Cardiac muscle cell (in vitro differentiated cells and primary cell): ENCODE measurements at places on chromosomes 7 and 10. TPM values are rescaled to one million over a fixed set of nuclear protein-coding genes. Genes with fewer than 3 reads are reported as not detected.

DNA sequence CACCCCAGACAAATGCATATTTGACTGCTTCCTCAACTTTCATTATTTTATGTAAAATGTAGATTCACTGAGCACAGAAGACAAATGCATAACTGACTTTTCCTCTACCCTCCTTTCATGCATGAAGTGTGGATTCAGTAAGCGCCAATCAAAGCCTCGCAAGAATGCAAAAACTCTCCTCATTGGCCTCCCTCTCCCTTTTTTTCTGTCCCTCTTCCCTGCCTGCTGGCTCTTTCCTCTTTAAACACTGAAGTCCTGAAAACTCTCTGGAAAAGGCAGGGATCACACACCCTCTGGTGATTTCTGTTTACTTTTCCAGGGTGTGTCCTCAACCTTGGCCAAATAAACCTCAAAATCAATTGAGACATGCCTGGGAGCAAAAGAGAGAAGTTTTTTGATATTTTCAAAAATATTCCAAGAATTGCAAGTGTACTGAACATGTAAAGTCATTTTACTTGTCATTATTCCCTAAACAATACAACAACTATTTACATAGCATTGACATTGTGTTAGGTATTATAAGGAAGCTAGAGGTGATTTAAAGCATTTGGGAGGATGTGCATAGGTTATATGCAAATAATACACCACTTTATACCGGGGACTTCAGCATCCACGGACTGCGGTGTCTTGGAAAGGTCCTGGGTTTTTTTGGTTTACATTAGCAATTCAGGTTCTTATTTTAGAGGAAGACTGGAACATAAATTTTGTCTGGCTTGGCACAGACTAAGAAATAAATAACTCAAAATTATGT, 71.4 kb downstream of the SEC61G start:
- DNase-seq, result no peak

GRCh38 chr7:21030237-21030871, 243.7 kb upstream of the SP8 start:
- DNase-seq, result no peak

DNA sequence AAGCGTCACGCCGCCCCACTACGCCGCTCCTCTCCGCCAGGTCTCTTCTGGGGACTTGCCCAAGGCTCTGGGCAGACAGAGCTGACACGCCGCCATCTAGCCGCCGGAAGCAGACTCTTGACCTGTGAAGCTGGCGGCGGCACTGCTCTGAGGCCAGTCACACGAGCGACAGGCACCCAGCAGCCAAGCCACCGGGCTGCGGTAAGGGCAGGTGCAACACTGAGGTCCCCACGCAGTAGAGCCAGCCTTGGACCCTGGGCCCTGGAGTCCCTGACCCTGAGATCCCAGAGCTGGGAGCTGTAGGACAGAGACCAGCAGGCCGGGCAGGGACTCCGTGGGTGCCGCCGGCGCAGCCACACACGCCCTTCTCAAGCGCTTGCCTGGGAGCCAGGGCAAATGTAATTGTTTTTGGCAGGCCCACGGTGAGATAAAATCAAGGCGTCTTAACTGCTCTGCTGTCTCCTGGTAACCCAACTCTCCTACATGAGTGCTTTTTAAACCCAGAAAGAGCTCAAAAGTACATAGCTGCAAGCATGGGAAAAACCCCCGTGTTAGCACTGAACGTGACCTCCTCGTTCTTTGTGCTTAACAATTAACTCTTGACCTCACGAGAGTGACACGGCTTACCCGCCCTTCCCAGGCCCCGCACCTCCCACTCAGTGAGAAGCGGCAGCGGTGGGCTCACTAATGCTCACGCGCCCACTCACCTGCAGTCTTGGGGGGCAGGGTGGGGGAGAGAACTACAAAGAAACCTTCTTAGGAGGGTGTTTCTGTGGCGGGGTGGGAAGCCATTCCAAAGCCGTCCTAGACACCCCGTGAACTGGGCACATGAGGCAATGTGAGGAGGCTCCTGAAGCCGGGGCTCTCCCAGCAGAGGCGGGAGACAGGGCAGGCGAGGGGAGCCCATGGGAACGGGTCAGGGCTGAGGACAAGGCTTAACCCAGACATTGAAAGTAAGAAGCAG, 8.5 kb downstream of the GPER1 start:
- DNase-seq, result no peak

DNA sequence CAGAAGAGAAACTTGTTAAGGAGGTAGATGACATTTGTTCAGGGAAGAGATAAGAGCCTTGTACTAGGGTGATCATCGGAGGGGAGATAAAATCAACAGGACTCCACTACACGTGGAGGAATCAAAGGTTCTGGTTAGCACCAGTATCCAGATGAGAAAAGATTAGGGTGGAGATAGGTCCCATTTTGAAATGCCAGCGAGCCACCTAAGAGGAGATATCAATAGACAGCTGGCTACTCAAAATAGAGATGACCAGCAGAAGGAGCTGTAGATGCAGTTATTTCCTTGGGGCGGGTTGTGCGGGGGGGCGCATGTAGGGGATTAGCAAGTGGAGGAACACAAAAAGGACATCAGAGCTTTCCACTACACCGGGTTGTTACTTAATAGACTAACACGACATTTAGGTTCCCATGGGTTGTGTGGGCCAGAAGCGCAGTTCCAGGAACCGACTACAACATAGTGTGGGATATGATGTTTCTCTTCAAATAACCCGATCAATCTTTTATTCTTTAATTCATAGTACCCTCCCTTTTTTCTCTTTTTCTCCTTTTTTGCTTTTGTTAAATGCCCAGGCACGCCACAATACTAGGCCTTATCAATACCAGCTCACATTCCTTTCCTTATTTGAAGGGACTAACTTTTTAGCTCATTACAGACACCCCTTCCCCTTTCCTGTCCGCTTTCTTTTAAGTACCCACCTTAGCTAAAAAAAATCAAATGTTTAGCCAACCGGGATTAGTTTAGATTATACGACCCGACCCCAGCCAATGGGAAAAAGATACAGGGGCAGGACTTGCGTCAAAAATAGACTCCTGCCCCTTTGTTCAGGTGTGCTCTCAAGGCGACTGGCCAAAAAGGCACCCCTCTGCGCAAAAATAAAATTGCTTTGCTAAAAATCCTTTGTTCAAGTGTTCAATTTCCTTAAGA, 2.0 kb upstream of the KIF11 start:
- peak; percentile 11 for DNase-seq

DNA sequence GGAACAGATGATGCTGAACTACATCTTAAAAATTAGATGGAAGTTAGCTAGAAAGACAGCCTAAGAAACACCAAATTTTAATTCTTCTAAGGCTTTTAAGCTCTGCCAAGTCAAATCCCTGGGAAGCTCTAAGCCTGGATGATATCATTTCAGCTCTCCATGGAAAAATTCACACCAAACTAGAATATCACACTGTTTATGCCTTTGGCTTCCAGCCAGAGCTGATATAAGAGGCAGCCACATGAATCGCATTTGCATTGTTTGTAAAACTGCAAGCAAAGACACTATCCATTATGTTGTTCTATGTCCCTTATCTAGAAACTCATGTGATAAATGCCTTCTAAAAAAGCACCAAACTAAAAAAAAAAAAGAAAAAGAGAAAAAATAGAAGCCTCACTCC, 430.4 kb downstream of the GRID1 start:
- no peak for DNase-seq

DNA sequence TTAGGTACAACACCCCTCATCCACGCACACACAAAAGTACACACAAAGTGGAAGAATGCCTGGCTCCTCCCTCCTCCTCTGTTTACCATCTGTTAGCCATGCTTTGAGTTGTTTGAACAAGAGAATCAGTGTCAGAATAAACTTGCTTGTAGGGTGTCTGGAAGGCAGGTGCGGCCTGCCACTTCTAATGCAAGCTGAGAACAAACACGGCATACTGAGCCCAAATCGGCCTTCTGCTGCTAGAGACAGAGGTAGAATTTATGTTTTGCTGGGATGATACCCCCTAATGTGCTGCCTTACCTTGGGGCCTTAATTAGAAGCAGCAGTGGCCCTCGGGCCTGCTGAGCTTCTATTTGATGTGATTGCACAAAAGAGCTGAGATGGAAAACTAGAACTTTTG, 24.9 kb upstream of the FAM180A start:
- no peak for DNase-seq

DNA sequence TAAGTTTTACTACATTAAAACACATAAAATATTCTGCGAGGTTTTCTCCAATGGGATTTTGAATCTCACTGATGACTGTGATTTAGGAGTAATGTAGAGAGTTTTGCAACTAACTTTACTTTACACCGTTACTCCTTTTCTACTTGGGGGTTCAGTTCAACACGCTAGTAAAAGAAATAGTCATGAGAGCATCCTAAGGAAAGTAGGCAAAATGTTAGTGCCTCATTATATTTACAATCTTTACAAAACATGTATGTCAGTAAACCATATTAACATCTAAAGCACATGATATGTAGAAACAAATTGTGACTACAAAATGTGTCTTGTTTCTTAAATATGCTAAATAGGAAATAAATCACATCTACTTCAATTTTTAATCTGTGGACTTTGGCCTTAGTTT, 6.0 kb downstream of the MEOX2 start:
- no peak for DNase-seq

- DNase-seq, result peak; percentile 70
These were observed 987 bp upstream of the EXOC6 start for GRCh38 chr10:92847202-92847864.

DNA sequence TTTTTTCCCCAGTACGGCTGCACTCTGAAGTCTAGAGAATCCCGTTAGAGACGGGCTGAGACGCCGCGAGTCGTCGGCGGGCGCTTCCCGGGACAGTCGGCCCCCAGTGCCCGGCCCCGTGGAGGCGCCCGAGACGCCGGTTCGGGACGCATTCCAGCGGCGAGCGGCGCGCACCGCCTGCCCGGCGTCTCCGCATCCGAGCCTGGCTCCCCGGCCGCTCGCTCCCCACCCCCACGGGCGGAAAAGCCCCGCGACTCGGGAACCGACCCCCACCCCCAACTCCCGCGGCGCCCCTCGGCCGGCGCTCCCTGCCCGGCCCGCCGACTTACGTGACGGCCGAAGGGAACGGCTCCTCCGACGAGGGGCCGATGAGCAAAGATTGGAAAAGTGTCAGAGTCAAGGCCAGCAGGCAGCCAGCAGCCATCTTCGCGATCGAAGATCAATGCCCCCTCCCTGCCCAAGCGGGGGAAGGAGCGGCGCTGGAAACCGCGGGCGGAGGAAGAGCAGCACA, 486 bp downstream of the CACNA2D1 start:
- DNase-seq, result peak; percentile 45

DNA sequence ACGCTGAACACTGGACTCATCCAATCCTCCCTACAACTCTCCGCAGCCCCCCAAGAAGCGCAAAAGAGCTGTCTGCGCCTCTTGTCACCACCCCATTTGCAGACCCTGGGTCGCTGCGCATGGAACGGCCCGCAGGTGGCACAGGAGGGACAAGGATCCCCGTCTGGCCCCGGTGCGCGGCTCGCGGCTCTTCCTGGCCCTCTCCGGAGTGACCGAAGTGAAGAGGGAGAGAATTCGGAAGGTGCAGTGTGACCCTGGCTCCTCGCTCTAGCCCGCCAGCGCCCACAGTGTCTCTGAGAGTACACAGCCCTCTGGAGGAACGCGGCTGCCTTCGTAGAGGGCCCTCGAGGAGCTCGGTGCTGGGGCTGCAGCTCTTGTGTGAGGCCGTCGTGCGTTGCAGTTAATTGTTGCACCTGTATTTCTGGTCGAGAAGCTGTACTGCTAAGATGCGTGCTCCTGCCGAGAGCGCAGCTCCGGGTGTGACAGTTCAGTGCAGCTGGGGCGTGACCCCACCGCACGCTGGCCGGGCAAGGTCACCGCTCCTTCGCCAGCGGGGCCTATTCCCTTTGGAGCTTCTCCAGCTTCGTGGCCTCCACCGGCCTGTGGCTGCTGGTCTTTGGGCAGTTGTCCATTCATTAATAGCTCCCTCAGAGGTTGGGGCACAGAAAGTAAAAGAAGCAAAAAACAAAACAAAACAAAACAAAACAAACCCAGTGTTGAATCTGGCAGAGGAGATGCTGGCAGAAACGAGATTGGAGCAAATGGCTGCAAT, 119.0 kb downstream of the SEC23IP start:
- no peak for DNase-seq

DNA sequence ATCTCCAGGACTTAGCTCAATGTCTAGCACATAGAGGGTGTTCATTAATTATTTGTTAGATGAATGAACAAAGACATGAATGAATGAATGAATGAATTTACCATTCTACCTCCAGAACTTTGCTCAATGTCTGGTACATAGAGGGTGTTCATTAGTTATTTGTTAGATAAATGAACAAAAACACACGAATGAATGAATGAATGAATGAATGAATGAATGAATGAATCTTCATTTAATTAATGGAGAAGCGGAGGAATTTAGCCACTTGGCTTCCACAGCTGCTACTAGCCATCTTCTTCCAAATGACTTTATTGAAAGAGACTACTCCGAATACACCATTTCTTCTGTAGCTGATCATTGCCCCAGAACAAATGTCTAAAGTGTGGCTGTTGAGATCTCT, 368.9 kb downstream of the FRMD4A start:
- DNase-seq, result no peak

DNA sequence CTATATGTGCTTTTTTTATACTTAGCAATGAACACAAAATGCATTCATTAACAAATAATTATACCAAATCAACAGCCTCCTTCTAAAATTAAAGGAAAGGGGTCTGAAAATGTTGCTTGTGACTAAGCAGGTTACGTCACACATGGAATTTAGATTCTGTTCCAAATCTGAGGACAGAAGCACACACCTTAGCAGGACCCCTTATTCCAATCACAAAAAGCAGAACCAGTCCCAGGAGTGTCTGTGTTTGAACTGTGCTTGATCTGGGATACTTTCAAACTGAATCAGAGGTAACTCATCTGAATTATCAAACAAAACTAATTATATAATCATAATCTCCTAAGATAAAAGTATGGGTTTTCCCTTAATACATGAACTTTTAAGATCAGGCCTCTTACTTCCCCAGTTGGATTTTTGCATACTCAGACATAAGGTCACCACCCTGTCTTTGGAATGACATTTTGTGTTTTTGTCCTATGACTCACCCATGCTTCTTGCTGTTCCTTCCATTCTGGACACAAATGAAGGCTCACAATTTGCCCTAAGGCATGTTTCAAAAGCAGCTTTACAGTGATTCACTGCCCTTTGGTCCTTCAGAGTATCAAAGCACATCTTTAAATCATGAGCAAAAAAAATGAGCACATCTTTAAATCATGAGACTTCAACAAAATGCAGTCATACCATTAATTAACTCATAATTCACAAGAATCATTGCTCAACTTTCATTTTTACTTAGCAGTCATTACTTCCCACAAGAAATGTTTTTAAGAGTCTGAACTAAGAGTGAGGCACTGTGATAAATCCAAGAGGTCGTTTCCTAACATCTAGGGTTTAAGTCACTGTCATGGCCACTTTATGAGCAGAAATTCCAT, 35.5 kb downstream of the SEMA3C start:
- peak; percentile 85 for DNase-seq

- peak; percentile 41 for DNase-seq
These were observed 32.5 kb downstream of the ZNF438 start for GRCh38 chr10:30999070-30999712.

GRCh38 chr10:50410066-50410811, 158.9 kb upstream of the ASAH2 start:
- DNase-seq, result no peak

GRCh38 chr7:361680-362401, 71.9 kb downstream of the FOXL3 start:
- DNase-seq, result no peak

The ZC3HAV1L gene
- 10.4 and 23.5 TPM in 2 replicates for total RNA-seq

The FANK1 gene
- 7.5 and 19.2 TPM in 2 replicates for total RNA-seq

The FAM24B gene
- total RNA-seq, result 1.8 TPM in 1 of 2 replicates, not detected in the other

The SAMD9 gene
- 0.03 TPM in 1 of 2 replicates, not detected in the other for total RNA-seq

The PDK4 gene
- total RNA-seq, result 0.88 and 2.6 TPM in 2 replicates

The LRIT1 gene
- total RNA-seq, result not detected in 2 replicates

The SP4 gene
- total RNA-seq, result 6.1 and 8.7 TPM in 2 replicates
